Hematopoietic multipotent progenitor cell treated with erythropoietin and hydrocortisone succinate and interleukin-3 and kit ligand, for 4 days (in vitro differentiated cells): ENCODE measurements at places on chromosomes 16 and 17.

DNA sequence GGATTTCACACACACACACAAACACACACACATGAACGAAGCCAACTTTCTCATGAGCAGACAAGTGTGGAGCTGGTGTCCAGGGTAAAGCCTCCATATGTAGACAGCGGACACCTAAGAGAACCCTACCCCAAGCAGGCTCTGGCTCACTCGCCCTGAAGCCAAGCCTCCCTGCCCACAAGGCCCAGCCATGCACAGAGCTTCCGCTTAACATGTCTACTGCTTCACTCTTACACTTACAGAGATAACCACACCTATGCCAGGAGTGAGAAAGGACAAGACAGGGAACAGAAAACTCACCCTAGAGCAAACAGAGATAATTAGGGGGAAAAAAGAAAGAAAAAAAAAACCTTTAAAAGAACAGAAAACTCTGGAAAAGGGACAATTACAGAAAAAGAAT, 67.5 kb downstream of the CYTH1 start:
- no peak for DNase-seq

DNA sequence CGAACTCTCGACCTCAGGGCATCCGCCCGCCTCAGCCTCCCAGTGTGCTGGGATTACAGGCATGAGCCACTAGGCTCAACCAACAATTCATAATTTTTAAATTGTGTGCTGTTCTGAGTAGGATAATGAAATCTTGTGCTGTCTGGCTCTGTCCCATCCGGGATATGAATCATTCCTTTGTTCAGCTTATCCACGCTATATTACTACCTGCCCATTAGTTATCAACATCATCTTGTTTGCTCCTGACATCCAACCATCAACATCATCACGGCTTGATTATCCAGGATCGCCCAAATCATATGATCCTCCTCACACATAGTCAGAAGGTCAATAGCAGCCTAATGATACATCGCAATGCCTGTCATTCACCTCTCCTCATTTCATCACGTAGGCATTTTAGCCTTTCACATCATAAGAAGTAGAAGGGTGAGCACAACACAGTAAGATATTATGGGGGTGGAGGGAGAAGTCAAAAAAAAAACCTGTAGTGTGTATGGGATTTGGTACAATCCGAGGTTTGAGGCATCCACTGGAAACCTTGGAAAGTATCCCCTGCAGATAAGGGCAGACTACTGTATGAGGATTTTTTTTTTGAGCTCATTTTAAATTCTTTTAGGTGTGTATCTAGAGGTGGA, 77.0 kb upstream of the SIAH1 start:
- DNase-seq = no peak

GRCh38 chr17:31052187-31052889, 42.4 kb upstream of the NF1 start:
- DNase-seq = peak; percentile 77

DNA sequence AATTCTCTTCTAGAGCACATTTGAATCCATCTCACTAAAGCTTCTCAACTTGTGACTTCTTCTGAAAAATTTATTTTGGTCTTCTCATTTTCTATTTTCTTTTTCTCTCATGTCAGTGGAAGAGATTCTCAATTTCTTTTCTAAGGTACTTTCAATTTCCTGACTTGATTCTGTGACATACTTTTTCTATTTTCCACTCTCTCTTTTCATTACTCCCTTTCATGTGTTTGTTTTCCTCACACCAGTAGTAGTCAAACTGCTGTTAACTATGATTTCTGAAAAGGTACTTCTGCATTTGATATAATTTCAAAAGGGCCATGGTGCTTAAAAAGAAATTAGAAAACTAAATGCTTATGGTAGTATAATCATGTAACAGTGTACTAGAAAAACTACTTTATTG, 41.9 kb downstream of the NFAT5 start:
- no peak for DNase-seq

- DNase-seq = peak; percentile 77
These were observed 14.1 kb downstream of the CYGB start for GRCh38 chr17:76523084-76524037.

- no peak for DNase-seq
These were observed 56.9 kb downstream of the MARCHF10 start for GRCh38 chr17:62751060-62751691.

GRCh38 chr17:63249256-63250004, 196.7 kb downstream of the CYB561 start:
- peak; percentile 9 for DNase-seq

DNA sequence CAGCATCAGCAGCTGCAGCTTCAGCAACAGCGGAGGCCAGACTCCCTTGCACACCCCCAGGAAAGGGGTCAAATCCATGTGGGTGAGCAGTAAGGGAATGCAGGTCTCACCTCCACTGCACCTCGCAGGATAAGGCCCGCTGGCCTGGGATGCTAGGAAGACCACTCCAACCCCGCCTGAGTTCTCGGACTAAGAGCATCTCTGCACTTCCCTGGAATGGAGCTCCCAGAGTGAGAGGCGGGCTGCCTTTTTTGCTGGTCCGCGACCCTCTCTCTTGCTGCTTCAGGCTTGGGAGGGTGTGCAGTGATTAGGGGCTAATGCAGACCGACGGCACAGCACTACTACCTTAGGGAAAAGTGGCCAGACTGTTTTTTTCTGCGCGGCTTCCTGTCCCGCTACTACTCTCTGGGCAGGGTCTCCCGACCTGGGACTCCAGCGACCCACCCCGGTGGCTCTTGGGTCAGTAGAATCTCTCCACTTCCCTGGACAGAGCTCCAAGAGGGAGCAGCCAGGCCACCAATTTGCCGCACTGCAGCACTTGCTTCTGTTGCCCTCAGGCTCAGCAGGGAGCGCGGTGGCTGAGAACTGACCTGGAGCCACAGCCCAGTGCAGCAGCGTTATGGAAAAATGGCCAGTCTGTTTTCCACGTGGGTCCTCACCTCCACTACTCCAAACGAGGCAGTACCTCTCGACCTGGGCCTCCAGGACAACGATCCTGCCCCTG, 480.4 kb downstream of the CDH8 start:
- no peak for DNase-seq
